ENCODE measurements at places on chromosomes 7 and 10.

- DNase-seq: no peak
Observed at GRCh38 chr10:71776481-71776925, 3.2 kb upstream of the VSIR start.

GRCh38 chr7:142626420-142627035 lies 122.7 kb upstream of the PRSS1 start:
- DNase-seq: no peak

DNA sequence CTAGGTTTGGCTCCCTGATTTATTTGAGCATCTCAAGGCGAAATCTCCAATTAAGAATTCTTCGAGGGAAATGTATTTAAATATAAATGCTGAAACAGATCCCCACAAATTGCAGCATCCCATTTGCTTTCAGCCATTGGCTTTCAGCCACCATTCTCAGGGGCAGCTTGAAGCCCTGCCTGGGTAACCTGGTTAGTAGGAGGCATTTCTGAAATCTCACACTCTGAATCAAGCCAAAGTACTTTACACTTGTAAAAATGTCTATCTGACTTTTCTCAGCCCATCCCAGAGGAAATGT lies 49.1 kb downstream of the GCC1 start:
- DNase-seq: no peak

GRCh38 chr10:97858001-97858439 lies 8.4 kb downstream of the GOLGA7B start:
- DNase-seq: no peak

DNA sequence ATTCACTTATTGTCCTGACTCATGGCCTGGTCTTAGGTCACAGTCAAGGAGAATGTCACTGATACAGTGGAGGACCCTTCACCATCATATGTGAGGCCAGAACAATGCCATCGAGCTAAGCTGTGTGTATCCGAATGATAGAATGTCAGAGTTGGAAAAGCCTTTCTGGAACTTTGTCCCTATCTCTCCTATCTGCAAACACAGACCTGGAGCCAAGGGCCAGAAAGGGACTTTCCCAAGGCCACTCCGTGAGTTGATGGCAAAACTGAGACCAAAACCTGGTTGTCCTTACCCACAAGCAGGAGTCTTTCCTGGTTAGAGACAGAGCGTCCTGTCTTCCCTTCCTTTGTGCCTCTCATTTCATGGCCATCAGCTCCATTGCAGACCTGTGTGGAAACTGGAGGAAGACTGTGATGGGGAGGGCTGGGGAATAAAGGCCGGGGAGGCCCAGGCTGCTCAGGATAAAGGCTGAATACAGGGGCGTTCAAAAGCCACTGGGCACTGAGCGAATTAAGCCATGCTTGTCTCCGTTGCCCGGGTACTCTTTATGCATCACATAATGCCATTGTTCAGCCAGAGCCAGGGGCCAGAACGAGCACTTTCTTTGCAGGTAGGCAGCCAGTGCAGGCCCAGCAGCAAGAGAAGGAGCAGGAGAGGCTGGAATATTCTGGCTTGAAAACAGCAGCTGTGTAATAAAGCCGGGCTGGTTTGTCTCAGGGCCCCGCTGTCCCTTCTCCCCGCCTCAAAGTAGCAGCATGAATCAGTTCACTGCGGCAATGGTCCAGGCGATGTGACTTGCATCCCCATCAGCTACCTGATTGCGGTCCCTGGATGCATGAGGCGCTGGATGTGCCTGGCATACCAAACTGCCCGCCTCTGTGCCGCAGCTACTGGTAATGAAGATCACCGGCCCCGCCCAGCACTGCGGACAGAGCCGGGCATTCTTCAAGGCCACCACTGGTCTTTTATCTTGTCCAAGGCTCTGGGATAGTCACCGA lies 143.0 kb downstream of the RPS24 start:
- no peak for DNase-seq

Data from BJ (cell line).